NCI-H187 treated with DMSO at 0.1 percent for 48 hours (cell line): ENCODE measurements at places on chromosomes 7 and 10.

DNA sequence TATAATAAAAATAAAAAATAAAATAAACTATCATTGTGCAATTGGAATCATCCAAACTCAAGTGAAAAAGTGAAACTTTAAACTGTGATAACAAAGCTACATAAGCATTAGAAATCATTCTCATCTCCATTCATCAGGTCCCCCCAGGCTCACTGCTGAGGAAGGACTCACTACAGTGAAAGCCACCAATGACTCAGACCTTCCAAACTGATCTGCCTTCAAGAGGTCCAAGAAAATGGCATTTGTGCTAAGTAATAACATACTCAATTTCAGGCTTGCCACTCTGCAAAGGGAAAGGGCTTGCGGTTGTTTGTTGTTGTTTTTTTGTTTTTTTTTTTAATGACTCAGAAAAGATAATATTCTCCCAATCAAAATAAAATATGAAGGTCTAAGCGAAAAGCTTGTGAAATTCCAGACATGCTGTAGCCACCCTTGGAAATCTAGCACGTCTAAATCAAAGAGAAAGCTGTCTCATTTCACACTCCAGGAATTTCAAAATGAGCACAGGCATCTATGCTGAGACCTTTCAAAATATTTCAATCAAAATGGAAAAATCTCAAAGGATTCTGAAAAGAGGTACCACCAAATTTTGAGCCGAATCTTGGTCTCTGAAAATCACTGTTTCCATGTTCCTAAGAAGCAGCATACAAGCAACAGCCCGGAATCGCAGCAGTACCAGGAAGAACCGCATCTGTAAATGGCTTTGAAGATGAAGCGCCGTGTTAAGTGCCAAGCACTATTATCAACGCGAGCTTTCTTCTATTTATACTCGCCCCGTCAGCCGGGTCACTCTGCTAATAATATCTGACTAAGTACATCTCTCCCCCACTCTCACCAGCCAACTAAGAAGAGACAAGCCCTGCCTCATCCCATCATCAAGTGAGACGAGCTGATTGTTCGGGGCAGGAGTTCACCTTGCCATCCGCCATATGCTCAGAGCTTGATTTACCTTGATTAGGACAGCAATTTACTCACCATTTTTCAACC is 13.5 kb downstream of the SFMBT2 start:
- no peak for DNase-seq

DNA sequence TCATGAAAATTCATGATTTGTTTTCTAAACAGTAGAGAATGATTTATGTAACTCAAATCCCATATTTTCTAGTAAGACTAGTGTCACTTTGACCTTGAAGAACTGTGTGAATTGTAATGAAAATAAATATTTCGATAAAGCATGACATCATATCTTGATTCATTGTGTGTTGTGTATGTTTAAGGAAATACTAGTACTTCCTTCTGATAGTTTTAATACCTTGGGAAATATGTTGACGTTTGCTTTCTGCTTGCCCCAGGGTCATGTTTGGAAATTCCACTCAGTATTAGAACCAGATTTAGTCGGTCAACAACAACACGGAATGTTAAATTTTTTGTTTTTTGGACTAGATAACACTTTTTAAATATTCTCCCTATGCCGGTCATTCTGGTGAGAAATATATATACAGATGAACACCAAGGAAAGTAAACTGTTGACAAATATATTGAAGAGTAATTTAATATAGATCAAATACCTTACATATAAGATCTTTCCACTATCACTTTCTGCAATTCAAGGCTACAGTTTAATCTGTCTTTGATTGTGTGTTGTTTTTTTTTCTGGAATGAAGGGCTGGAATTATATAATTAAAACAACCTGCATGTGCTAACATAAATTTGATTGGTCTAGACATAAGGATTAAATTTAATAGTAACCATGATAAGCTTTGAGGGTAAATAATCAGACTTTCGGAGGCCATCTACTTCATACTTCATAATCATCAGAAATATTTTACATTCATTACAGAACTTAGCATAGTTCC is 126.2 kb downstream of the MDFIC start:
- no peak for DNase-seq

DNA sequence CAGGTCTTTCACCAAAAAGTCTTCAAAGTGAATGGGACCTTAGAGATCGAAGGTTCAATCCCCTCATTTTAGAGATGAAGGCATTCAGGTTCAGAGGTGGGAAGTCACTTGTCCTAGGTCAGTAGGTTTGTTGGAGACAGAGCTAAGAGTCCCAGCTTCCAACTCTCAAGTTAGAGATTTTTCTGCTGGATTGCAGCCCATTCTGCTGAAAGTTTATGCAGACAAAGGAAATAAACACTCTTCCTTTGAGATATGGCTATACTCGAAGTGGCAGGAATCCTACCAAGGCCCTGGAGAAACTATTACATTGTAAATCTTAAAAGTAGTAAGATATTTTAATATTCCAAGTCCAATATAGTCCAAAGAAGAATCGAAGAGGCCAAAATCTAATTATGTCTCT is 64.4 kb downstream of the LYZL1 start:
- no peak for DNase-seq

- DNase-seq = no peak
These were observed 218.5 kb downstream of the PLXDC2 start for GRCh38 chr10:20034732-20035131.

- no peak for DNase-seq
These were observed 53.0 kb upstream of the OPALIN start for GRCh38 chr10:96411716-96412320.

DNA sequence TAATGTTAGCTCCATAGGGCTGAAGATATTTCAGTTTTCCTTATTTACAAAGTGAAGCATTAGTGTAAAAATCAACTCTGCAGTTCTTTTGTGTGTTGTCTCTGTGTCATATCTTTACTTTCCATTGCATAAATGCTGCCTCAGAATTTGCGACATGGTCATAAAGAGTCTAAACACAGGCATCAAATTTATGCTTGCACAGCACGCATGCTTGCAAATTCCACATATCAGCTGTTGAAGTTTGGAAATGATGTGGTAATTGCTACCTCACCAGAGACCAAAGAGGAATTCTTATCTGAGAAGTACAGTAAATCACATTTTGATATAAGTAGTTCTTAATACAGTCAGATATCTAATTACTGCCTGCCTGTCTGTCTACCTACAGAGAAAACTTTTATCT is 348.2 kb upstream of the GRM3 start:
- no peak for DNase-seq

GRCh38 chr7:30634193-30634626 is 39.5 kb downstream of the GARS1 start:
- no peak for DNase-seq

- no peak for DNase-seq
These were observed 169.8 kb downstream of the WNT2 start for GRCh38 chr7:117153016-117153545.

DNA sequence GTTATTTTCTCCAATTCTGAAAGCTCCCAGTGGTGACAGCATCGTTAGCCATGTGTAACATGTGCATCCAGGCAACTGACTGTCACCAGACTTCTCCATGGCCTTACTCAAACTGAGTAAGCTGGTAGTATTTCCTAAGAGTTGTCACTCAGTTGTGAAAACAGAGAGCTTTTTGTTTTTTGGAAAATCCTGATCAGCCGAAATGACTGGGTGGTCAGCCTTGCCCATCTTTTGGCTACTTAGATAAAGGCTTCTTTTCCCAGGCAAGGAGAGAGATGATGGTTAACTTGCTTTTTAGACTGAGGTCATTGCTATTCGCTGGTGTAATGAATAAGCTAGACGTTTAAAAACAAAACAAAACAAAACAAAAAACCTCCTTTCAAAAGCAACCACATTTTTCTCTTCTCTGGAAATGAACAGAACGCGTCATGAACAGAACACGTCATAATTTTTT is 159.5 kb upstream of the KLF14 start:
- DNase-seq = no peak

- no peak for DNase-seq
These were observed 234.3 kb downstream of the SH2D4B start for GRCh38 chr10:80771902-80772555.

GRCh38 chr7:38321050-38321449 is 47.6 kb upstream of the TARP start:
- DNase-seq = no peak

DNA sequence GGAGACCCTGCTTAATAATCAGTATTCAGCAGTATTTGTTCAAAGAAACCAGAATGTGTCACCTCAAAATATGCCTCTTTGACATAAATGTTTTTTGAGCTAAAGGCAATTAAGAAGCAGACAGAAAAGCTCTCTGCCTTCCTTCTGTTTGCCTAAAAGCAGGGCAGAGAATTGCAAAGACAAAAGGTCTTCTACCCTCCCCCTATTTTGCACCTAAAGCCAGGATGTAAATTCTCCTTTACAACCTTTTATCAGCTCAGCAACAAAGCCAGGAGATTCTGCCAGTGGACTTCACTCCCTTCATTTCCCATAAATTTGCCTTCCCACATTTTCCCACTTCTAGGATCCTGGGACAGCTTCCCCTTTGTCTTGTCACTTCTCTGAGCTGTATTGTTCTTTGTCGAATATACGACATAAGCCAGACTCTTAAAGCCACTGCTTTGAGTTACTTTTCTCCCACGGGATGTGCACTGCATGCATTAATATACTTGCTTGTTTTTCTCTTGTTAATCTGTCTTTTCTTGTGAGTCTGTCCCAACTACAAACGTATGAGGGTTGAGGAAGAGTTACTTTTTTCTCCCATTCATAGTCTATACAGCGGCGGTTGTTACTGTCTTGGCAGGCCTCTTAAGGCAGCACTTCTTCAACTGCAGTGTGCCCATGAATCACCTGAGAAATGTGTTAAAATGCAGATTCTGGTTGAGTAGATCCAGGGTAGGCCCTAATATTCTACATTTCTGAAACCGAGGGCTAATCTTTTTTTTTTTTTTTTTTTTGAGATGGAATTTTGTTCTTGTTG is 48.2 kb downstream of the ST8SIA6 start:
- DNase-seq = no peak

DNA sequence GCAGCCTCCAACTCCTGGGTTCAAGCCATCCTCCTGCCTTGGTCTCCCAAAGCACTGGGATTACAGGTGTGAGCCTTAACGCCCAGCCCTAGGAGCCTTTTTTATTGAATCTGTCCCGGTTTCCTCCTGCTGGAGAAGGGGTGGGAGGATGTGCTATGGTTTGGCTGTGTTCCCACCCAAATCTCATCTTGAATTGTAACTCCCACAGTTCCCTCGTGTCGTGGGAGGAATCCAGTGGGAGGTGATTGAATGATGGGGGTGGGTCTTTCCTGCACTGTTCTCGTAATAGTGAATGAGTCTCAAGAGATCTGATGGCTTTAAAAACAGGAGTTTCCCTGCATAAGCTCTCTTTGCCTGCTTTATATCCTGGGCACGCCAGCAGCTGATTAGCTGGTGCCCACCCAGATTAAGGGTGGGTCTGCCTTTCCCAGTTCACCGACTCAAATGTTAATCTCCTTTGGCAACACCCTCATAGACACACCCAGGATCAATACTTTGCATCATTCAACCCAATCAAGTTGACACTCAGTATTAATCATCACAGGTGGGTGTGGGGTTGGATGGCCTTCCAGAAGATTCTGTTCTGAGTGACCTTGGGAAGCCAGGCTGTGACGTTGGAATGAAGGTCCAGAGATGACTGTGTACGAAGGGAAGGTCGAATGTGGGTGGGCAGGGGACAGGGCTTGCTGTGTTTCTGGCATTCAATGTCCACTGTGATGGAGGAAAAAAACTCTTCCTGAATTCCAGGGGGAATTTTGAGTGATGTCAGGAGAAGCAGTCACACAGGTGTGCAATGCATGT is 33.8 kb upstream of the CUX1 start:
- no peak for DNase-seq

DNA sequence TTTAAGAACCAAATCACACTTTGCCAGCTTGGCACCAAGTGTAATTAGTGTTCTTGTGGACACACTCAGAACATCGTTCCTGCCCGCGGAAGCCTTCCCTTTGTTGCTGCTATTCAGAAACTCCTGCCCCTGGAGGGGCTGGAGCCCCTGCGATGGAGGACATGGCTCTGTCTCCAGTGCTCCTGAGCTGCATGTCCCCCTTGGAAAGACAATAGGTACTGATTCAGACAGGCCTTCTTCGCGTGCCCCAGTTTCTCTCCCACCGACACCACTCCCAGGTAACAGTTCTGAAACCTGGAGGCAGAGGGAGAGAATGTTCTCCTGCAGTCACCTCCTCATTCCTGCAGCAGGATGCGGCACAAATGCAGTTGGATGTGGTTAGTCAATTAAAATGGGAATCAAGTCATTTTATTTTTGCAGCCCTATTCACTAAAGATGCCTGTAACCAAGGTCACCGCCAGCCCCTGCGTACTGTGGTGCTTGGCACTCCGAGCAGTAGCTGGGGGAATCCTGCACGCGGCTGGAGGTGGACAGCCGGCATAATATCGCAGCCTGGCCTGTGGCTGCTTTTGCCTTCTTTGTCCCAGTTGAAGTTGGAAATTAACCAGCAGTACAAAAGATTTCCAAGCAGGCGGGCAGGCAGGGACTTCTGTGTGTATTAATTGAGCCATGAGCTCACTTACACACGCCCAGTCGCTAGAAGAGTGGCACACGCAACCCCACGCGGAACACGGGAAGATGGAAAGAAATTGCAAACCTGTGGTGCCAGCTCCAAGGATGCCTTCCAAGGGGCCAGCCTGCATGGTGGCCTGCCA is 205.7 kb downstream of the EBF3 start:
- no peak for DNase-seq

DNA sequence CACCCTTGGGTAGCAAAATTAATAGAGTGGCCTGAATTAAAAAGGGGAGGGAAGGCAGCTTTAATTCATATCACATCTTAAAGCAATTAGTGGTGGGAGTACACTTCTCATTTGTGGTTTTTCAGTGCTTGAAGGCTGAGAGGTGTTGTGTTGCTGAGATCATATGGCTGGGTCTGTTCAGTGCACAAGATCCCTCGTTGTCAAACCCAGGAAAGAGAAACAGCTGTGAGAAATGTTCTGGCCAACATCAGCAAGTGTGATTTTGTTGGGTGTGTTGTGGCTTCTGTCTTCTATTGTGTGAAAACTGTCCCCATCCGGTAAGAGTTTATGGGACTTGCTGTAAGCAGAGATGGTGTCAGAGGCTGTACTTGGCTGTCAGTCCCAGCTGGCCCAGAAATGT is 197.9 kb upstream of the BMPER start:
- DNase-seq = no peak

DNA sequence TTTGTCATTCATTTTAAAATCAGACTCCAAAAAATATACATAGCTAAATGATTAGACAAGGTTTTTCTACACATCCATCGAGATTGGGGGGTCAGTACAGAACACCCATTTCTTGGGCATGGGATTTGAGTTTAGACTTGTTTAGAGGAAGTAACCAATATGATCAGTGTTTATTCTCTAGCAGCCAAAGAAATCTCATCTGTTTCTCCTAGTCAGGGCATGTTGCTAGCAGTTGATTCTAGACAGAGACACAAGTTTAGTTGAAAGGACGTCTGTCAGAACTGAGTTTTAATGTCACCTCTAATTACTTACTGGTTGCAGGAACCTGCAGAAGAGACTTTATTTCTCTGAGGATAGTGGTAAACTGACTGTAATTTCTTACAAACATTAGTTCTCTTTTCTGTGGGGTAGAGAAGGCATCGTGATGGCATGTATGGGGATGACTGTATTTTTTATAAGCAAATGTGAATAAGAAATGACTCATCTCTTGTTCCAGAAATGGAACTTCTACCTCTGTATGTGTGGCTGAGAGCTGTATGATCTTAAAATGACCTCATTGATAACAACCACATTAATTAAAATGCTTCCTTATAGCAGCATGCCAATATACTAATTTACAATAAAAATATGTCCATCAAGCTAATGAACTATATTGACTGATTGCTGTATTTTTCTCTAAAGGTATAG is 30.6 kb upstream of the RHOBTB1 start:
- no peak for DNase-seq
